ENCODE measurements at places on chromosomes 2 and 18. TPM values are rescaled to one million over a fixed set of nuclear protein-coding genes. Genes with fewer than 3 reads are reported as not detected.

DNA sequence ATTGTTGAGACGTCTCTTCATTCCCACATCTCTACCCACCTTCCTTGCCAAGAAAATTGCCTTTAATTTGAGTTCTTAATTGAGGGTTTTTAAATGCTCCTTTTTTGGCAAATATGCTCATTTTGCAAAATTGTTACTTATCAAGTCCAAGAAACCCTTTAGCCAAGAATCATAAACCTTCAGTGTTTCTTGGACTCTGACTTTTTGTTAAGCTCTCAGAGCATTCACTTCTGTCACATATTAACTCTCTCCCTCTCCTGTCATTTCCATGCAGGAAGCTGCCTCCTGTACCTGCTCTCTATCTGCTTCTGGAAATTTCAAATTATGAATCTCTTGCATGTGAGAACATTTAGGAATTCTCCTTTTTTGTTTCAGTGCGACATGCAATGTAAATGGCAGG, 100.0 kb upstream of the PIEZO2 start:
- no peaks in the 10 kb centered on the region for H3K27me3 ChIP-seq
- no peak for DNase-seq
- no peak overlapping the region for H3K4me3 ChIP-seq
- no peaks in the 10 kb centered on the region for H3K36me3 ChIP-seq
- H3K4me1 ChIP-seq, result no peaks in the 10 kb centered on the region

GRCh38 chr2:29689666-29690065, 231.7 kb downstream of the ALK start:
- H3K27ac ChIP-seq, result no peak overlapping the region
- H3K27me3 ChIP-seq, result peaks cover 2% of the 10 kb centered on the region
- H3K4me3 ChIP-seq, result no peak overlapping the region

COQ10B gene
- 27.3 TPM for total RNA-seq

LIPG gene
- total RNA-seq, result 0.26 TPM

C2orf92 gene
- 24.1 TPM for total RNA-seq

FBXO48 gene
- 4.5 TPM for total RNA-seq

- peak overlapping the region; percentile 49 for H3K4me3 ChIP-seq
- peak; percentile 38 for DNase-seq
- peak overlapping the region; percentile 82 for H3K27ac ChIP-seq
Observed at GRCh38 chr2:239289545-239289944, 111.3 kb downstream of the HDAC4 start.

MFSD6 gene
- 47.4 TPM for total RNA-seq

DNA sequence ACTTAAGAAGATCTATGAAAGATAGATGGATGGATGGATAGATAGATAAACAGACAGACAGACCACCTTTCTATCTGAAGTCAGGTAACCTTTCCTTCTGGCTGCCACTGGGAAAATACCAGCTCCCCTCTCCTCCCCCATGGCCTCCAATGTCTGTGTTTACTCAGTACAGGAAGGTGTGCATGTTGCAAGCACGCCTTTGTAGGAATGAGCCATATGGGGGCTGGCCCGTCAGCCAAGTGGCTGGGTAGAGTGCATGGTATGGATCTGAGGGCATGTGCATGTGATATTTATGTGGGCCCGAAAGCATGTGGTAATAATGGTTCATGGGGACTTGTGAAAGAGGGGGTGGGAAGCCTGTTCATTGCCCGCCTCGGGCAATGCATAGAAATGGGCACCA, 109.2 kb upstream of the FZD7 start:
- no peak overlapping the region for H3K4me3 ChIP-seq
- H3K36me3 ChIP-seq, result no peaks in the 10 kb centered on the region
- H3K4me1 ChIP-seq, result no peaks in the 10 kb centered on the region
- no peak overlapping the region for H3K27ac ChIP-seq
- DNase-seq, result no peak

- no peaks in the 10 kb centered on the region for H3K27me3 ChIP-seq
- no peak overlapping the region for H3K4me3 ChIP-seq
- H3K36me3 ChIP-seq, result no peaks in the 10 kb centered on the region
- H3K4me1 ChIP-seq, result no peaks in the 10 kb centered on the region
- no peak for DNase-seq
Observed at GRCh38 chr18:74819433-74820059, 221.9 kb downstream of the ZNF407 start.

DNA sequence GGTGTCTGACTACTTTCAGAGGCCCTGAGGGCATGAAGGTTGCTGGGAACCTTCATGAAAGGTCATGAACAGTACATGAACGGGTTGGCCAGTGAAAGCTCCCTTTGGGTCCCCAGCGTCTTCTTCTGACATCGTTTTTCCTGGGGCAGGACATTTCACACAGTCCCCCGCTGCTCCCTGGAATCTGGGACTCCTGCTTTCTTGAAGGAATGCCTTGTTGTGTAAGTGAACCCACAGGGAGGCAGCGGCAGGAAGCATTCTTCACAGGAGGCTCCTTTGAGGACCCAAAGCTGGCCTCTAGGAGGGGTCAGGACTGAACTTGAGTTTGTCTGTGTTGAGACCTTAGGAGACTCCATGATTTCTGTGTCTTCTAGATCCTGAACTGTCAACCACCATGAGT, 144.3 kb downstream of the KCNE4 start:
- H3K27ac ChIP-seq, result no peak overlapping the region
- H3K27me3 ChIP-seq, result no peaks in the 10 kb centered on the region
- H3K4me1 ChIP-seq, result no peaks in the 10 kb centered on the region
- H3K36me3 ChIP-seq, result no peaks in the 10 kb centered on the region

CWC22 gene
- 24.1 TPM for total RNA-seq

DNA sequence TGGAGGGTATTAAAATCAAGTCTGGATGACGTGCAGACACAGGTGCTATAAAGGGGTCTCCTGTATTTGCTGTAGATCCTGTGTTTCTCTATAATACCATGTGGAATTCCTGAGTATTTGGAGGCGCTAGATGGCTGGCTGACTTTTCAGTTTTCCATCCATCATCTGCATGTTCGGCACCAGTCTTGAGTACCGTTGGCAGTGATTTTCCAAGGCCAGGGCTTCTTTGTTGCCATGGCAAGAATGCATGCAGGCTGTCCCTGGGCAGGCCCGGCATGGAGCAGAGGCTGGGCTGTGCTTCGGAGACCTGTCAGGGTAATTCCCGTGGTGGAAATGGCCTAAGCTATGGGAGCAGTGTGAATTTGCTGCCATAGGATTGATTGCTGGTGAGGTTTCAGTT, 405.9 kb upstream of the HS6ST1 start:
- H3K27ac ChIP-seq, result no peak overlapping the region
- no peaks in the 10 kb centered on the region for H3K27me3 ChIP-seq
- H3K36me3 ChIP-seq, result no peaks in the 10 kb centered on the region
- no peak overlapping the region for H3K4me3 ChIP-seq
- H3K4me1 ChIP-seq, result no peaks in the 10 kb centered on the region

NPHP1 gene
- total RNA-seq, result 0.47 TPM

DNA sequence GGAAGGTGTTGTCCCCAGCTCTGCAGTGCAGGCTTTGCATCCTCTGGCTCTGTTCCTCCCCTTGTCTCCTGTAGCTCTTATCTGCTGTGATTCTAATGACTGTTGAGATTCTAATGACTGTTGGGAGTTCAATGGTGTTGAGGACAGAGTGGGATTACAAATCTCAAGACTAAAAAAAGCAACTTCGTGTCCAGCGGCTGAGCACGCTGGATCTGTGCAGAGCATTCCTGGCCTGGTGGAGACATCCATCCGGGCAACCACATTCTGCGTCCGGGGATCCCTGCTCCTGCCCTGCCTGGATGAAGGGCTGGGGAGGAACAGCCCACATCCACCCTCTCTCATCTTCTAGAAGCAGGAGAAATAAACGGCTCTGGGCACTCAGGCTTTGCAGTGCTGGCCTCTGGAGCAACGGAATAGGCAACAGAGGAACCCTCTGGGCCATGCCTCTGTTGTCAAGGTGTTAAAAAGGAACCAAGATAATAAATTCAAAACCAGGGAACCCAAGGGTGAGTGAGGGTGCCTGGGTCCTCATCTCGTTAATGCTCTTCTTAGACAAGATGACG, 106.7 kb upstream of the ASB18 start:
- H3K4me1 ChIP-seq, result peaks cover 22% of the 10 kb centered on the region
- H3K4me3 ChIP-seq, result no peak overlapping the region
- H3K36me3 ChIP-seq, result no peaks in the 10 kb centered on the region
- DNase-seq, result no peak
- peaks cover 46% of the 10 kb centered on the region for H3K27me3 ChIP-seq
- H3K27ac ChIP-seq, result no peak overlapping the region

GPR75 gene
- 3.3 TPM for total RNA-seq

DNA sequence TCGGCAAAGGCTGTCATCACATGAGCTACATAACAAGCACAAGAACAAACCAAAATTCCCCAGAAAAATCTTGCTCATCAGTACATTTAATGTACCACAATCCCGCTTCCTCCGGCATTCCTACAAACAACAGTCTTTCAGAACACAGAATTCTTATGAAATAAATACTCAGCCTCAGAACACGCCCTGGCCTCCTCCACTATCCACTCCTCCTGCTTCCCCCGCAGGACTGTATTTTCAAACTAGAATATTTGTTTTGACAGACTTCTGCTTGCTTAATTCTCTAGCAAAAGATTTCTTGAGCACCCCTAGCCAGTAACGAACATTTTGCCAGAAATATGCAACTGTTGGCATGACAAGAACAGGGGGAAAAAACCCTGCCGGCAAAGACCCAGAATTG, 131.2 kb downstream of the THADA start:
- no peaks in the 10 kb centered on the region for H3K27me3 ChIP-seq
- H3K36me3 ChIP-seq, result no peaks in the 10 kb centered on the region
- no peak for DNase-seq
- H3K4me1 ChIP-seq, result no peaks in the 10 kb centered on the region
- no peak overlapping the region for H3K4me3 ChIP-seq
- H3K27ac ChIP-seq, result no peak overlapping the region

- H3K27me3 ChIP-seq, result no peaks in the 10 kb centered on the region
- no peaks in the 10 kb centered on the region for H3K4me1 ChIP-seq
- H3K36me3 ChIP-seq, result no peaks in the 10 kb centered on the region
- H3K27ac ChIP-seq, result no peak overlapping the region
- no peak overlapping the region for H3K4me3 ChIP-seq
Observed at GRCh38 chr2:401019-401679, 113.3 kb upstream of the ALKAL2 start.

DNA sequence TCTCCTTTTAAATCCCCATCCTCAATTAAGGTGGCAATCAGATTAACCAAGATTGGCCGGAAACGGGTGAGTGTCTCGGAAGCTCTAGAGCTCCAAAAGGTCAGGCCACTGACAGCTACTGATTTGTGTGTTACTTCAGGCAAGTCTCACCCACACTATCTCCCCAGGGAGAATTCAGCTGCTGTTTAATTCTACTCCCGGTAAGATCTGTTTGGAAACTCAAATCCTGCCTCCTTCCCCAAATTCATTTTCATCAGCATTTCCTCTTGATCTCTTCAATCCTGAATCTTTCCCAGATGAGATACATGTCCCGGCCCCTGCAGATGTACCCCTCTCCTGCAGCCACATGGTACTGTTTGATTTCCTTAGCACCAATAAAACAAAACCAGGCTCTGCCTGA, 34.9 kb downstream of the EFR3B start:
- no peak overlapping the region for H3K27ac ChIP-seq
- no peak overlapping the region for H3K4me3 ChIP-seq
- no peaks in the 10 kb centered on the region for H3K27me3 ChIP-seq
- no peak for DNase-seq

BCS1L gene
- total RNA-seq, result 31.4 TPM

- H3K36me3 ChIP-seq, result no peaks in the 10 kb centered on the region
- H3K27ac ChIP-seq, result no peak overlapping the region
- H3K4me1 ChIP-seq, result no peaks in the 10 kb centered on the region
- no peak for DNase-seq
- no peak overlapping the region for H3K4me3 ChIP-seq
- H3K27me3 ChIP-seq, result no peaks in the 10 kb centered on the region
Observed at GRCh38 chr2:216281316-216281715, 91.0 kb downstream of the MARCHF4 start.

DNA sequence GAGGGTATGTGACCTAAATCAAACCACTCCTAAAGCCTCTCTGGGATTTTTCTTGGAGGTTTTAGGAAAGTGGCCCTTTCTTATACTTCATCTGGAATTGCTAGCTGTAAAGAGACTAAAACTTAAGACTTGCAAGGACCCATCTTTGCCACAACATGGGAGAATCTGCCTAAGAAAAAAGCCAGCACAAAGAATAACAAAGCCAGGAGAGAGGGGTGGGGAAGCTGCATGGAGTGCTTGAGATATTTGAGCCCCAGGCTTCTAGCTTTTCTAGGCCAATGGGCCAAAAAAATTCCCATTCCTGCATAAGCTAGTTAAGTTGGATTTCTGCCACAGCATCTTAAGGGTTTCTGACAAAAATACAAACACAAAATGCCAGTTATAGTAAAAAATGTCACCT, 38.5 kb upstream of the LYPD6 start:
- H3K36me3 ChIP-seq, result no peaks in the 10 kb centered on the region
- H3K27ac ChIP-seq, result no peak overlapping the region
- no peaks in the 10 kb centered on the region for H3K4me1 ChIP-seq

- H3K36me3 ChIP-seq, result no peaks in the 10 kb centered on the region
- no peaks in the 10 kb centered on the region for H3K27me3 ChIP-seq
- H3K4me3 ChIP-seq, result no peak overlapping the region
- H3K4me1 ChIP-seq, result no peaks in the 10 kb centered on the region
Observed at GRCh38 chr18:32450026-32450691, 20.5 kb downstream of the GAREM1 start.

GRCh38 chr2:172082105-172082943, 3.0 kb upstream of the DLX1 start:
- no peaks in the 10 kb centered on the region for H3K36me3 ChIP-seq
- no peak overlapping the region for H3K27ac ChIP-seq
- H3K27me3 ChIP-seq, result peaks cover 18% of the 10 kb centered on the region
- no peak for DNase-seq
- H3K4me1 ChIP-seq, result peaks cover 61% of the 10 kb centered on the region

NOL4 gene
- total RNA-seq, result not detected

- no peak for DNase-seq
- no peak overlapping the region for H3K27ac ChIP-seq
- H3K4me3 ChIP-seq, result no peak overlapping the region
- no peaks in the 10 kb centered on the region for H3K4me1 ChIP-seq
- H3K27me3 ChIP-seq, result peaks cover 24% of the 10 kb centered on the region
Observed at GRCh38 chr2:119076713-119077112, 81.8 kb downstream of the C1QL2 start.

DNA sequence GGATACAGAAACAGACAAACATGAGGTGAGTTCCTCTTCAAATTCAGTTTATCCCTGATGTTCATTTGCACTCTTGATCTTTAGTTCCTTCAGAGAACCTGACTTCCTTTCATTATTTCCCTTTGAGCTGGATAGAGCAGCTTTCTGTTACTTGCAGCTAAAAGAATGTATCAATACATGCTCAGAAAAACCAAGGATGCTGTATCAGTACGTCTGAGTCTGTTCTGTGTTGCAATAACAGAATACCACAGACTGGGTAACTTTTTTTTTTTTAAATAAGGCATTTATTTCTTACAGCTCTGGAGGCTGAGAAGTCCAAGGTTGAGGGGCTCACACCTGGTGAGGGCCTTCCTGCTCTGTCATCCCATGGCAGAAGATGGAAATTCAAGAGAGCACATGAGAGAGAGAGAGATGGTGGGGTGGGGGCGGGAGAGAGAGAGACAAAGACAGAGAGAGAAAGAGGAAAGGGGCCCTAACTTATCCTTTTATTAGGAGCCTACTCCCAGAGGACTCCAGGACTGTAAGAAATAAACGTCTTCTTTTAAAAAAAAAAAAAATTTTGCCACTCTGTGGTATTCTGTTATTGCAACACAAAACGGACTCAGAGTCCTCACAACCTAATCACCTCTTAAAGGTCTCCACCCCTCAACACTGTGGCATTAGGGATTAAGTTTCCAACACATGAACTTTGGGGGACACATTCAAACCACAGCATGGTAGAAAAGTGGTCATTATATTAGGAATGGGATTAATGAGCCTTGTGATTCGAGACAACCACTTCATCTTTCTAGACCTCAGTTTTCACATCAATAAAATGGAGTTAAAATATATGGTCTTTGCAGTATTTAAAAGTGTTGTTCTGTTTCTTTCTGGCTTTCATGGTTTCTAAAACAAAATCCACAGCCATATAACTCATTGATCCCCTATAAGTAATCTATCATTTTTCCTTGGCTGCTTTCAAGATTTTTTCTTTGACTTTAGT, 18.4 kb upstream of the SELENOI start:
- H3K27ac ChIP-seq, result no peak overlapping the region
- H3K27me3 ChIP-seq, result no peaks in the 10 kb centered on the region

ZNF532 gene
- total RNA-seq, result 5.0 TPM
